ENCODE measurements at places on chromosomes 16 and 17. TPM values are rescaled to one million over a fixed set of nuclear protein-coding genes. Genes with fewer than 3 reads are reported as not detected.

GRCh38 chr17:1878419-1879121 lies 48.8 kb downstream of the RPA1 start:
- no peak overlapping the region for H3K27ac ChIP-seq
- H3K27me3 ChIP-seq = no peaks in the 10 kb centered on the region
- peaks cover 21% of the 10 kb centered on the region for H3K36me3 ChIP-seq

DNA sequence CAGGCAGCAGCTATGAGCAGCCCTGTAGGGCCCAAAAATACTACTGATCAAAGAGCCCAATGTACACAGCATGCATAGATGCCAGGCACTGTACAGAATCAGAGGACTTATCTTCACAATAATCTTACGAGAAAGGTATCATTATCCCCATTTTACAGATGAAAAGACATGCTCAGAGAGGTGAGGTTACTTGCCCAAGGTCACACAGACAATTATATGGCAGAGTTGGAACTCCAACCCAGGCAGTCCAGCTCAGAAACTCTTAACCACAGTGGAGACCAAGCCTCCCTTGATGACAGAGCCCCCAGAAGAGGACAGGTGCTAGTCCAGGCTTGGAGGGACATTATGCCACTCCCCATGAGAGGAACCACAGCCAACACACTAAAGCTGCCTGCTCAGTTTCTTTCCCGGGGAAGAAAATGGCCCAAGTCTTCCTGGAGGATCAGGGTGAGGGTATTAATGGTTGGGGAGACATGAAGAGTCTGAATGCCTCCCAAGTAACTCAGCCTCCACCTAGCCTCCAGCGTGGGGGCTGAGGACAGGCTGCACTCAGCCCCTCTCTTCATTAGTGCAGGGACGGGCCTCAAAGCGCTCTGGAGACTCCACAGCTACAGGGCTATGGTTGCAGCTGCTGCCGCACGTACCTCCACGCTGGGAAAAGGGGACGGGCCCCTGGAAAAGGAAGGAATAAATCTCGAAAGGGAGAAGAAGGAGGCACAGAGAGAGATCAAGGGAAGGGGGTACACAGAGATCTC lies 826 bp downstream of the UNC119 start:
- H3K27ac ChIP-seq = no peak overlapping the region
- DNase-seq = peak; percentile 66
- H3K4me1 ChIP-seq = no peaks in the 10 kb centered on the region
- H3K36me3 ChIP-seq = no peaks in the 10 kb centered on the region
- H3K4me3 ChIP-seq = peak overlapping the region; percentile 77

DNA sequence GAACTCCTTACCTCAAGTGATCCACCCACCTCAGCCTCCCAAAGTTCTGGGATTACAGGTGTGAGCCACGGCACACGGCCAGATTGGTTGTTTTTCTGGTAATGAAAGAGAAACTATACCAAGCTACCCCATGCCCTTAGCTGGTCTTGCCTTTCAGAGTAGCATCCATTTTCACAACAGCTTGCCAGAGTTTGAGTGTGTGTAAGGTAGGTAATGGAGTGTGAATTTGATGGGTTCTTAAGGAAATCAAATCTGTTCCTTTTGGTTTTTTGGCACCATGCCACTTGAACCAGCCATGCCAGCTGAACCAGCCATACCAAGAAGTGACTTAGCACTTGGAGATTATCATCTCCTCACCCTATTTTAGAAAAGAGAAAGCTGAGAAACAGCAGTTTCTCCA lies 5.1 kb downstream of the CALCOCO2 start:
- peak overlapping the region; percentile 5 for H3K27ac ChIP-seq
- peaks cover 26% of the 10 kb centered on the region for H3K4me1 ChIP-seq
- no peak for DNase-seq
- H3K36me3 ChIP-seq = no peaks in the 10 kb centered on the region

DNA sequence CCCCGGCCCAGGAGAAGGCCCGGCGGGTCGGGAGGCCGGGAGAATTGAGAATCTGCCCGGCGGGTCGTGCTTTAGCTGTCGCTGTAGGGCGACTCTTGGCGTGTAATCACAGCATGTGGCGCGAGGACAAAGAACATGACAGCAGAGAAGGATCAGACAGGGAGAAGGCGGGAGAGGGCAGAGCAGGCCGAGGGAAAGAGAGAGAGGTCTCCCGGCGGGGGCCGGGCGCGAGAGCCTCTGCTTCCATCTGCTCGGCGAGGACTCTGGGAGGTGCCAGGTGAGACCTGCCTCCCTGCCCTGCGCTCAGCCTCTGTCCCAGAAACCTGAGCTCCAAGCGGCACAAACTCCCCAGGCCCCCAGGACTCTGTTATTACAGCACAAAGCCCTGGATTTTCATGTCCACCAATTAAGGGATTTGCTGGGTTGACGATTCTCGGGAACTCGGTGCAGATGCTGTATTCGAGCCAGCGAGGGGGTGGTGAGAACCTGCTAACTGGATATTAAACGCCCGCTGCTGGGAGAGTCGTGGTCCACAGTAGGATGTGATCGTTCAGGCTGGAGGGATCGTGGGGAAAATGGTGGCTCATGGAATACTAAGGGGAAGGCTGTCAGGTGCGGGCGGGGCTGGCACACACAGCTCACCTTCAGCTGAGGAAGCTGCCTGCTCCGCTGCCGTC lies 172.0 kb upstream of the CIBAR2 start:
- H3K27ac ChIP-seq = no peak overlapping the region
- no peaks in the 10 kb centered on the region for H3K27me3 ChIP-seq
- H3K4me1 ChIP-seq = peaks cover 22% of the 10 kb centered on the region

DNA sequence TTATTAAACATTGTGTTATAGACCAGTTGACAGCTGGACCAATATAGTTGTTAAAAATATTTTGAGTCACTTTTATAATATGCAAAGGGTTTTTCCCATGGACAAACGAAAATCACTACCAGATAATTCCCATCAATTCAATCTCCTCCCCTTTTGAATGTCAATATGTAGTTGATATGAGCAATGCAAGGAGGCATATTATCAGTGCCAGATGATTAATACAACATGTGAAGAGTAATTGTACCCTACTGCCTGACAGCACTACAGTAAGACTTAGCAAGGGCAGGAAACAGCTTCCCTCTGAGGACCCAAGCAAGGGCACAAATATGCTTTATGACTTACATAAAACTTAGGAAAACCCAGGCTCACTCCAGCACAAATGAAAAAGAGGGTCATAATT lies 17.3 kb downstream of the KANSL1 start:
- H3K36me3 ChIP-seq = peaks cover 11% of the 10 kb centered on the region
- H3K4me1 ChIP-seq = peaks cover 22% of the 10 kb centered on the region
- DNase-seq = no peak
- H3K27ac ChIP-seq = no peak overlapping the region
- H3K27me3 ChIP-seq = no peaks in the 10 kb centered on the region
- H3K4me3 ChIP-seq = no peak overlapping the region

DNA sequence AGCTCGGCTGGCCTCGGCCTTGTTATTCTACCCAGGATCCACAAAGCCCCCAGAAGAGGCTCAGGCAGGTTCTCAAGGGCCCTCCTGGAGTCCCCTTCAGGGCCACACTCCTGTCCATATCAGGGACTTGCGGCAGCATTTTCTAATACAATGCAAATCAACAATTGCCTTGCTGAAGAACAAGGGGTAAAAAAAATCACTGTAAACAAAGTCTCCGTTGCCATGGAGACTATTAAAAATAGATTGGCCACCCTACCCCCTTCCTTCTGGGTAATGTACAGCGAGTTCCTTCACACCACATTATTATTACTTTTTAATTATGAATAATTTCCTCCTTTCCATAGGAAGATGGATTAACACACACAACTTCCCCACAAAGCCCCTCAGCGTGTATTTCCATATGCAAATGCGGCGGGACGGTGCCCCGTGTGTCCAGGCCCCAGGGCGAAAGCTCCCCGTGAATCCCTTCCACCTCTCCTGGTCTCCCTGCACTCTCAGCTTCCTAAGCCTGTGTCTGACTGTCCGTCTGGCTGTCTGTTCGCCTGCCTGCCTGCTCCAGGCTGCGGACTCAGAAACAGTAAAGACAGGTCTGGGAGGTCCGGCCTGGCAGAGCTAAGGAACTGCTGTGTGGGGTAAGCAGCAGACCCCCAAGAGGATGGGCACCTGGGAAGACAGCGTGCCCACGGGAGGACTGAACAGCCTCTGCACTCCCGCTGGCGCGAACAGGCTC lies 196.6 kb downstream of the RBFOX3 start:
- H3K27me3 ChIP-seq = peaks cover 2% of the 10 kb centered on the region
- no peak overlapping the region for H3K4me3 ChIP-seq
- H3K36me3 ChIP-seq = no peaks in the 10 kb centered on the region
- no peak overlapping the region for H3K27ac ChIP-seq

- H3K4me3 ChIP-seq = no peak overlapping the region
- no peak for DNase-seq
- peaks cover 3% of the 10 kb centered on the region for H3K4me1 ChIP-seq
- H3K36me3 ChIP-seq = peaks cover 4% of the 10 kb centered on the region
These were observed 1.5 kb downstream of the GAA start for GRCh38 chr17:80102664-80103448.

DNA sequence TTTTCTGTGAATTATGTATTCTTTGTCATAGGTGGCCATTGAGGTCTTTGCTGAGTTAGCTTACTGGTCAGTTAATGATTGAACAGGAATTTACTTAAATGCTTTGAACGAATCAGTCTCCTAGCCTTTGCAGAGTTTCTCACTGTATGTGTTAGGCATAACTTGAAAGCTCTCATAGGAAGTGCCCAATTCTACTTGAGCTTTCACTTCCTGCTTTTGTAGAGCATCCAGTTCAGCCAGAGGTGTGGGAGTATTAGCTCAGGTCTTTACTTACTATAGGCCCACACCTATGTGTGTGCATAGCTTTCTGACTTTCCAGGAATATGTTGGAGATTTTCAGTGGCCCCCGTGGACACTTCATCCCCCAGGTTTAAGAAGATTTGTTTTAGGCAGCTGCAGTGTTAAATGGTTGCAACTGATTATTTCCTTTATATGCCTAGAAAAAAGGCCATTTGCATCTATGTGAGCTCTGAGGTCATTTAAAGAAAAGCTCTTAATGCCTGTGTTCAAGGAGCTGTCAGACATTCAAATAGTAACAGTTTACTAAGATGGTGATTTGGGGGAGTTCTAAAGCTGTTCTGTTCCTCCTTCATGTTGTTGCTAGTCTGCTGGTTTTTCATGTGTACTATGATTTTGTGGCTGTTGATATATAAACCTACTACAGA lies 62.3 kb downstream of the PHKB start:
- H3K36me3 ChIP-seq = no peaks in the 10 kb centered on the region
- no peak for DNase-seq
- no peaks in the 10 kb centered on the region for H3K27me3 ChIP-seq
- no peak overlapping the region for H3K4me3 ChIP-seq
- no peaks in the 10 kb centered on the region for H3K4me1 ChIP-seq

DNA sequence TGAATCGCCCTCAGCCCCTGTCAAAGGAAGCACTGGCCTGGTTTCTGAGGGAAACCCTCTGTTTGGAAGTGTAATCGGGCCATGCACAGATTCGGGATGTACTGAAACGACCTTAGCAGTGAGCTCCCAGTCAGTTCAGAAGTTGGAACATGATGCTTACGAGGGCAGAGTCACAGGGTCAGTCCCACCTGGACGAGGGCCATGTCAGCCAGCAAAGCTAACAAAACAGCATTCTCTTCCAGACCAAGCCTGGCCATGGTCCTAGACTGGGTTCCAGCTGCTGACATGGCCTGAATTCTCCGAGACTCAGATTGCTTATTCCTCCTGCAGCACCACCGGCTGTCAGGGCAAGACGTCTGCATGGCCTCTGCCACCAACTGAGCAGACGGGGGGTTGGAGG lies 192.2 kb upstream of the WSCD1 start:
- no peak overlapping the region for H3K27ac ChIP-seq
- H3K4me1 ChIP-seq = no peaks in the 10 kb centered on the region
- no peak overlapping the region for H3K4me3 ChIP-seq
- DNase-seq = no peak

DNA sequence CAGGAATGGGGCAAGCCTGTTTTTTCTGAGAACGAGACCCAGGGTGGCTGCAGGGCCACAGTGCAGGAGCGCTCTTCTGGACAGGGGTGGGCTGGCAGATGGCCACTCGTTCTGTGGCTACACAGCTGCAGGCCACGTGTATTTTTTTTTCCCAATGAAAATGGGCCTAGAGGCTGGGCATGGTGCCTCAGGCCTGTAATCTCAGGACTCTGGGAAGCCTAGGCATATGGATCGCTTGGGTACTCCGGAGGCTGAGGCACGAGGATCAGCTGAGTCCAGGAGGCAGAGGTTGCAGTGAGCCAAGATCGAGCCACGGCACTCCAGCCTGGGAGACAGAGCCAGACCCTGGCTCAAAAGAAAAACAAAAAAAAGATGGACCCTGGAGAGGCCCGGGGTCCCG lies 6.8 kb downstream of the UNKL start:
- DNase-seq = no peak
- H3K36me3 ChIP-seq = peaks cover 6% of the 10 kb centered on the region
- no peaks in the 10 kb centered on the region for H3K4me1 ChIP-seq
- H3K27me3 ChIP-seq = no peaks in the 10 kb centered on the region
- peak overlapping the region; percentile 40 for H3K27ac ChIP-seq

- no peak for DNase-seq
- H3K4me1 ChIP-seq = no peaks in the 10 kb centered on the region
- H3K27me3 ChIP-seq = no peaks in the 10 kb centered on the region
- H3K4me3 ChIP-seq = no peak overlapping the region
- H3K27ac ChIP-seq = no peak overlapping the region
These were observed 113.3 kb downstream of the CCT6B start for GRCh38 chr17:34847938-34848337.

- no peaks in the 10 kb centered on the region for H3K4me1 ChIP-seq
- H3K27me3 ChIP-seq = no peaks in the 10 kb centered on the region
- DNase-seq = no peak
- peaks cover 2% of the 10 kb centered on the region for H3K36me3 ChIP-seq
These were observed 93.4 kb downstream of the AMFR start for GRCh38 chr16:56331915-56332314.

- H3K4me1 ChIP-seq = no peaks in the 10 kb centered on the region
- peak; percentile 76 for DNase-seq
- no peaks in the 10 kb centered on the region for H3K36me3 ChIP-seq
- H3K27me3 ChIP-seq = no peaks in the 10 kb centered on the region
- H3K27ac ChIP-seq = peak overlapping the region; percentile 28
These were observed 23.4 kb upstream of the SREBF1 start for GRCh38 chr17:17859909-17860765.

DNA sequence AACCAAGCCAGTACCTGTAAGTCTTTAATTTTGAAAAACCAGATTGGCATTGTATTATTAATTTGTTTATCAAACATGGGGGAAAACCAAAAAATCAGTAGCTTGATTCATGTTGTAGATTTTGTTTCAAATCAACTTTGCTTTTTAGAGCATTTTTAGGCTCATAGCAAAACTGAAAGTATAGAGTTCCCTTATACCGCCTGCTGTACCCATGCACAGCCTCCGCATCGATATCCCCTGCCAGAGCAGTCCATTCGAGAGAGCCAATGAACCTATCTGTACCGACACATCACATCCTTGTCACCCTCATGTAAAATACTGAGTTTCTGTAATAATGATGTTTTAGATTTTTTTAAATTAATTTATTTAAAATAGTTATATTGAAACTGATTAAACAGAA lies 16.2 kb upstream of the MRC2 start:
- no peaks in the 10 kb centered on the region for H3K4me1 ChIP-seq
- no peak overlapping the region for H3K27ac ChIP-seq
- no peak for DNase-seq
- no peaks in the 10 kb centered on the region for H3K27me3 ChIP-seq

SLFN12L gene
- not detected for polyA plus RNA-seq

PLA2G10 gene
- 5.7 TPM for polyA plus RNA-seq

TPPP3 gene
- 24.4 TPM for polyA plus RNA-seq

All from small intestine (tissue), 16 donors.